ENCODE measurements at places on chromosomes 5 and 9.

GRCh38 chr9:109320742-109321448 is at the start of gene EPB41L4B:
Gene EPB41L4B, minus strand, starts transcription at chr9:109321059. Its CDS starts 613 bp downstream, at chr9:109320446.
- DNase-seq = no peak

DNA sequence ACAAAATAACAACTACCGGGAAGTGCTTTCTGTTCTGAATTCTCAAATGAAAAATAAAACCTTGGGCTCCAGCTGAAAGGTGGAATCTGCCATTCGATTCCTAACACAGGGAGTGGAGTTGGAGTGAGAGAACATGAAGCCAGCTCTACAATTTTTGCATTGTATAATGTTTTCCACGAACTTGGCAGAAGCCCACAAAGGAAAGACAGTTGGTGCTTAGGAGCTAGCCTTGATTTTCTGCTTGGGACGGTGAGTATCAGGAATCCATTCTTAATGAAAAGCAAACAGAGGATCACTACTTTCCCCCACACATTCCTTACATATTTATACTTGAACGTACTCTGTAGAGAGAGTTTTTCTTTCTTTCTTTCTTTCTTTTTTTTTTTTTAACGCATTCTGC is 74.2 kb upstream of the FBXL7 start:
- DNase-seq = no peak

- DNase-seq = no peak
Measured at GRCh38 chr5:749101-749670, 35.3 kb downstream of the ZDHHC11B start.

DNA sequence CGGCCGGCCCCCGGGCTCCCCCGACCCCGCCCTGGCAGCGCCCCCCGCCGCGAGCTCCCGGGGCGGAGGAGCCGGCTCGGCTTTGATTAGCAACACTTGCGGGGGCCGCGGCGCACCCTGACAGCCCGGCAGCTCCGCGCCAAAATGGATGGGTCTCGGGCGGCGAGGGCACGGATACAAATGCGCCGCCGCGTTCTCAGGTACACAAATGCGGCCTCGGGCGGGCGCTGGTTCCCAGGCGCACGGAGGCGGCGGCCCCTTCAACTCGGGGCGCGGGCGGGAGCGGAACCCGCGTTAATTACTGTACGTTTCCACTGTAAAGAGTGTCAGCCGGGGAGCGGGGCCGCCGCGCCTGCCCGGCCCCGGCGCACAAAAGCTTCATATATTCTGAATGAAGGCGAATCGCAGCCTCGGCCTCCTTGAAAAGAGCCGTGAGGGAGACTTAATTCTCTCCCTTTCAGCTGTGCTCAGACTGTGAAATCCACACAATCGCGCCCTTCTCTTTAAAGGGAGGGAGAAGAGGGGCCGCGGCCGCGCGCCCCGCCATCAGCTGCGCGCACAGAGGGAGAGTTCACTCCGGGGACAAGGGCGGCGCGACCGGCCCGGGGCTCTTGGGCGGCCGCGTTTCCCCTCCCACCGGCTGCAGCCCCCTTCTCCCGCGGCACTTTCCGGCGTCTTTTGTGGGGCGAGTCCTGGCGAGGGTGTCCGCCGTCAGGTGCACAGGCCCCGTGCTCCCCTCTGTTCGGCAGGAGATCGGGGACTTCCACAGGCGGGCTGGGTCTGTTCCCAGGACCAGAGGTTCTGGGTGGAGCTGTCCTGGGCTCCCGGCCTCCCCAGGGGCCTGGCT is 27.0 kb downstream of the MSX2 start:
- no peak for DNase-seq

DNA sequence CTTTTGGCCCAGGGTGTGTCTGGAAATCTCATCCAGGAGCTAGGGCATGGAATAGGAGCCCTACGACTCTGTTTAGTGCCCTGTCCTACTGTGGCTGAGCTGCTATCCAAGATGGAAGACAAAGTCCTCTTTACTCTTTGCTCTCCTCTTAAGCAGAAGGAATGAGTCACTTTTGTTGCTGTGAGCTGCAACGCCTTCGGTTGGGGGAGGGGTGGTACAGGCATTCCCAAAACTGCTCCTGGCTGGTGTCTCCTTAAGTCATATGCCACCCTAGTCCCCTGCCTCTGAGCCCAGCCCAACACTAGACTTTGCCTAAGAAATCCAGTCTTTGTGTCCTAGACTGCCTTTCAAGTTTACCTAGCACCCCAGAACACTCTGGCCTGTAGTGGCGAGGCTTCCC is 99.9 kb downstream of the PRR16 start:
- no peak for DNase-seq

GRCh38 chr9:79220251-79220650 is 351.5 kb upstream of the TLE4 start:
- DNase-seq = no peak

DNA sequence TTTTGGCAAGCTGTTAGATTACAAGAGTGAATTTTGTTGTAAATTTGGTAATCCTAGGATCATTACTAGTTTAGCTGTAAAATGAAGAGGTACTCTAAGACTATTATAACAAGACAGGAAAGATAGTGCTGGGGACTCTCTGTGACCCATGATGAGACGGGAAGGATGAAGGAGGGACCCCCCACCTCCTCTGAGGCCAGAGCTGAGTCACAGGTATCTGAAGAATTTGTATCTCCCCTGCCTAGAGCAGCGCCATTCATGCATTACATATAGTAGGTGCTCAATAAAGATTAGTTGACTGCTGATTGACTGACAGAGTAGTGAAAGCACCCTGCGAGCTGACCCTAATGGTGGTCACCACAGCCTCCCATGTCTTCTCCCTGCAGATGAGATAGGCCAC is 202.8 kb downstream of the SNX18 start:
- no peak for DNase-seq
